ENCODE measurements at places on chromosomes 4 and X. TPM values are rescaled to one million over a fixed set of nuclear protein-coding genes. Genes with fewer than 3 reads are reported as not detected.

DNA sequence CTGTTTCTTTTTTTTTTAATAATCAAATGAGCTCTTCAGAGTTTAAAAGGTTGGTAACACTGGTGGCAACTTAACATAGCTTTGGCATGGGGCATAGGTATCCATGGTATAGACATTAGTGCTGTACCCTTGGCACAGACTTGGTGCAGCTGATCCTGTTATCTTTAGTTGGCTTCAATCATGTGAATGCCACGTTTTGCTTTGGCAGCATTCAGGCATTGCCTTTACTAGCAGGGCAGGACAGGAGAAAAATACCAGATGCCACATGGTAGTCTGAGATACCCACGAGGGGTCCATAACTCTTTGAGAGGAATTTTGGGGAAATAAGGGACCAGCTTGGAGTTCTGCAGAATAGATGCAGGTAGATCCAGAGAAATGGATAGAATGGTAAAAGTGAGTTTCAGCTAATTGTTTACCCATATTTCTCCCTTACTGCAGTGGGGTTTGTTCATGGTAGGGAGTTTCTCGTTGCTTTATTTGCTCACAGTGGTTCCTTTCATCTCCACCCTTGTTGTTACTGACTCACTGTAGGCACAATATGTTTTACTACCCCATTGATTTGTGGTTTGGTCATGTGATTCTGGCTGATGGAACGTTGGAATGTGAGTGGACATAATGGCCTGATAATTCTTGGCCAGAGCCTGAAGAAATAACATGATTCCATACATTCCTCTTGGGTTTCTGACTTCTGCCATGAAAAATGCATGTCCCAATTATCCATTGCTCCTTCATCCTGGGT, 342.7 kb downstream of the GLUD2 start:
- DNase-seq: no peak
- no peaks in the 10 kb centered on the region for H3K27me3 ChIP-seq
- no peaks in the 10 kb centered on the region for H3K36me3 ChIP-seq
- no peaks in the 10 kb centered on the region for H3K4me1 ChIP-seq
- no peak overlapping the region for H3K27ac ChIP-seq
- H3K4me3 ChIP-seq: no peak overlapping the region

APELA gene
- not detected for total RNA-seq

DNA sequence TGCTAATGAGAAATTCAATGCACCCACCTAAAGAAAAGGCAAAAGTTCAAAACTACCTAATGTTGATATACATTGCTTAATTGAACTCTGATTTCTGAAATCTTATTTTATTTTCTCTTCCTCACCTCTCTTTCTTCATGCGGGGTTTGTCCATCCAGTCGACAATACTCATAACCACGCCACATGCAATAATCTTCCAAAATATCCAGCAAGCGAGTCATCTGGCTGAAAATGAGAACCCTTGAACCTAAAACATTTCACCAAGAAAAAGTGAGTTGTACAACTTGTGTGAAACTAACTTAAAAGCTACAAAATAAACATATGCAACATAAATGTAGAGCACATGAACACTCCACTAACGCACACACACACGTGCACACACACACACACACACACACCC, 26.7 kb downstream of the SMARCA1 start:
- H3K4me3 ChIP-seq: no peak overlapping the region
- no peaks in the 10 kb centered on the region for H3K36me3 ChIP-seq
- no peaks in the 10 kb centered on the region for H3K4me1 ChIP-seq
- no peaks in the 10 kb centered on the region for H3K27me3 ChIP-seq
- DNase-seq: no peak

GRCh38 chr4:42627885-42628646, 28.8 kb downstream of the ATP8A1 start:
- H3K4me3 ChIP-seq: no peak overlapping the region
- no peak for DNase-seq
- H3K27me3 ChIP-seq: no peaks in the 10 kb centered on the region
- H3K4me1 ChIP-seq: peaks cover 16% of the 10 kb centered on the region
- peak overlapping the region; percentile 55 for H3K27ac ChIP-seq

DNA sequence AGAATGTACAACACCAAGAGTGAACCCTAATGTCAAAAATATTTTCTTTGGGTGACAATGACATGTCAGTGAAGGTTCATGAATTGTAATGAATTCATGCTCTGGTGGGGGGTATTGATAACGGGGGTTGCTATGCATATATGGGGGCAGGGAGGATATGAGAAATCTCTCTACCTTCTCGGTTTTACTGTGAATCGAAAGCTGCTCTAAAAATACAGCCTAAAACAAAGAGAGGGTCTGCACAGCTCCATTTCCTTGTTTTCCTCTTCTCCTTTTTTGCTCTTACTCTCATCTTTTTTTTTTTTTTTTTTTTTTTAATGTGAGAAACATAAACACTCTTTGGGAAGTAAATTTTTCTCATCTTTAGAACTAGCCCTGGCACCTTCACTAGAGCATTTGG, 85.8 kb downstream of the DCTD start:
- no peak overlapping the region for H3K27ac ChIP-seq
- no peaks in the 10 kb centered on the region for H3K36me3 ChIP-seq
- H3K4me1 ChIP-seq: peaks cover 4% of the 10 kb centered on the region
- H3K27me3 ChIP-seq: peaks cover 12% of the 10 kb centered on the region
- no peak for DNase-seq
- no peak overlapping the region for H3K4me3 ChIP-seq

DNA sequence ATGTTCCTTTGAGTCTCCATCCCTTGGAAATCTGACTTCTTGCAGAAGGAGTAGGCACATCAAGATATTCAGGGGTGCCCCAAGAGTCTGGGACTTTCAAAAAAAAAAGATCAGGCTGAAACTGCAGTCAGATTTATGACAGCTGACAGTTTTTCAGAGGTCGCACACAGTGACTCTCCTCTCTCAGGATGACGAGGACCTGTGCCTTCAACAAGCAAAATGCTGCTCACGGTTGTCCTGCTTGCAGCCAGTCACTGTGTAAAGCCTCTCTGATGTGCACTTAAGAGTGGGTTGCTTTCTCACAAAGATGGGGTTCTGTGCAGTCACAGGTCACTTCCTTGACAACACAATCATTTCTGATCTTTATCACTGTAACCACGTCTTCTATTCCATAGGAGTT, 178.2 kb downstream of the PTTG2 start:
- H3K4me3 ChIP-seq: no peak overlapping the region
- peaks cover 82% of the 10 kb centered on the region for H3K36me3 ChIP-seq
- DNase-seq: no peak
- no peak overlapping the region for H3K27ac ChIP-seq

- H3K36me3 ChIP-seq: peaks cover 4% of the 10 kb centered on the region
- H3K27ac ChIP-seq: no peak overlapping the region
- H3K4me3 ChIP-seq: no peak overlapping the region
- peak; percentile 17 for DNase-seq
- no peaks in the 10 kb centered on the region for H3K27me3 ChIP-seq
- H3K4me1 ChIP-seq: peaks cover 33% of the 10 kb centered on the region
Measured at GRCh38 chrX:3584415-3584996, 128.9 kb downstream of the PRKX start.
